ENCODE measurements at places on chromosomes 2 and 18. TPM values are rescaled to one million over a fixed set of nuclear protein-coding genes. Genes with fewer than 3 reads are reported as not detected.

GRCh38 chr2:61141151-61141550, 20.8 kb upstream of the C2orf74 start:
- no peak for DNase-seq

- peak; percentile 6 for DNase-seq
Measured at GRCh38 chr2:144686518-144687215, 166.7 kb upstream of the ZEB2 start.

DNA sequence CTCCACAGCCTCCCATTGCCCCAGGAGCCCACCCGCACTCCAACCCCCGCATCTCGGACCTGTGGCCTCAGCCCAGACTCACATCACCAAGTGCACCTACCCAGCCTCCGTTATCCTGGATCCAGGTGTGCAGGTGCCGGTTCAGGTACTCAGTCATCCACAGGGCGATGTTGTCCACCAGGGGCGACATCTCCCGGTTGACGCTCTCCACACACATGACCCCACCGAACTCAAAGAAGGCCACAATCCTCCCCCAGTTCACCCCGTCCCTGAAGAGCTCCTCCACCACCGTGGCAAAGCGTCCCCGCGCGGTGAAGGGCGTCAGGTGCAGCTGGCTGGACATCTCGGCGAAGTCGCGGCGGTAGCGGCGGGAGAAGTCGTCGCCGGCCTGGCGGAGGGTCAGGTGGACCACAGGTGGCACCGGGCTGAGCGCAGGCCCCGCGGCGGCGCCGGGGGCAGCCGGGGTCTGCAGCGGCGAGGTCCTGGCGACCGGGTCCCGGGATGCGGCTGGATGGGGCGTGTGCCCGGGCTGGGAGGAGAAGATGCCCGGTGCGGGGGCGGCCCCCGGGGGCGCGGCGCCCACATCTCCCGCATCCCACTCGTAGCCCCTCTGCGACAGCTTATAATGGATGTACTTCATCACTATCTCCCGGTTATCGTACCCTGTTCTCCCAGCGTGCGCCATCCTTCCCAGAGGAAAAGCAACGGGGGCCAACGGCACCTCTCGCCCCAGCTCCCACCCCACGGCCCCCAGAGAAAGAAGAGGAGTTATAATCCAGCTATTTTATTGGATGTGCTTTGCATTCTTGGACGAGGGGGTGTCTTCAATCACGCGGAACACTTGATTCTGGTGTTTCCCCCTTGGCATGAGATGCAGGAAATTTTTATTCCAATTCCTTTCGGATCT, 1.3 kb downstream of the BCL2 start:
- no peak for DNase-seq

DNA sequence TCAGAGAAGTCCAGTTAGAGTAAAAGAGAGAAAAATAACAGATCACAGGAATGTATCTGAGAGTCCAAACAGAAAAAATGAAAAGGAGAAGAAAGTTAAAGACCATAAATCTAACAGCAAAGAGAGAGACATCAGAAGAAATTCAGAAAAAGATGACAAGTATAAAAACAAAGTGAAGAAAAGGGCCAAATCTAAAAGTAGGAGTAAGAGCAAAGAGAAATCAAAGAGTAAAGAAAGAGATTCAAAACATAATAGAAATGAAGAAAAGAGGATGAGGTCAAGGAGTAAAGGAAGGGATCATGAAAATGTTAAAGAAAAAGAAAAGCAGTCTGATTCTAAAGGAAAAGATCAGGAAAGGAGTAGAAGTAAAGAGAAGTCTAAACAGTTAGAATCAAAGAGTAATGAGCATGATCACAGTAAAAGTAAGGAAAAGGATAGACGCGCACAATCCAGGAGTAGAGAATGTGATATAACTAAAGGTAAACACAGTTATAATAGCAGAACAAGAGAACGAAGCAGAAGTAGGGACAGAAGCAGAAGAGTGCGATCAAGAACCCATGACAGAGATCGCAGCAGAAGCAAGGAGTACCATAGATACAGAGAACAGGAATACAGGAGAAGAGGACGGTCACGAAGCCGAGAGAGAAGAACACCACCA, 52.4 kb downstream of the PPIG start:
- DNase-seq = no peak

DNA sequence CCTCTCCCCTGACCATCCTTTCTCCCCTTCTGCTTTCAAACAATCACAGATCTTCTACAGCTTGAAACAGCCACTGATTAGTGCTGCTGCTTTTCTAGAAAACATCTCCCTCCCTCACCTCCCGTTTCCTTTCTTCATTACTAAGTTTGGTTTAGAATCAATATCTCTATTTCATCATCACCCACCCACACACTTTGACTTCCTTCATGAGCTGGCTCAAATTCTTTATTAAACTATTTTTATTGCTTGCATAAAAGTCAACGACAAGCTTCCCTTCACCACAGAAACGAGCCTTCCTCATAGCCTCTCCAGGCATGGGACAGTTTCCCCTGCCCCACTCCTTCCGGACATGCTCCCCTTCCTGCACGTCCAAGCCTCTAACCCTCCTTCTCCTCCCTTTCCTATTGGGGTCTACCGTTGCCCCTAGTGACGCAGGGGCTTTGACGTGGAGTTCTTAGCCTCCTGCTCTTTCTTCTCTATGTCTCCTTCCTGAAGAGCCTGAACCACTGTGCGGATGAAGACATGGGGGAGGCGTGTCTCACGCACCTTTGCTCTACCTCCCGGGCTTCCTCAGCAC, 172.0 kb downstream of the AFF3 start:
- no peak for DNase-seq

Gene GYPC
- polyA plus RNA-seq = 76.0 TPM

- no peak for DNase-seq
Measured at GRCh38 chr2:74845991-74846390, 12.1 kb downstream of the HK2 start.

DNA sequence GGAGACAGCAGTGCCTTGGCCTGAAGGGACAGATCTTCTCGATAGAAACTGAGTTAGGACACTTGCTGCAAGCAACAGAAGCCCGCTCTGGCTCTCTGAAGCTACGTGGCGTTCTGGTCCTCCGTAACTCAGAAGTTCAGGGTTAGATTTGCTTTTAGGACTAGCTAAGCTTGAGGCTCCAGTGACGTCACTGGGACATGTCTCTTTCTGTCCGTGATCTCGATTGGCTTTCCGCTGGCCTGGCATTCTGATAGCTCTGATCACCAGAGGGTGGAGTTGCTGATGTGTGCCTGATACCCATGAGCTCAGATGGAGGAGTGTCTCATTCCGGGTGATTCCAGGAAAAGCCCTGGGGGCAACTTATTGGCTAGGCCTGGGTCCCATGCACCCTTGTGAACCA, 75.0 kb downstream of the GLI2 start:
- no peak for DNase-seq

- no peak for DNase-seq
Measured at GRCh38 chr2:164538240-164538866, 82.9 kb downstream of the GRB14 start.

Gene HRH4
- 0.16 TPM for polyA plus RNA-seq

Gene GDF7
- polyA plus RNA-seq = 0.40 TPM

DNA sequence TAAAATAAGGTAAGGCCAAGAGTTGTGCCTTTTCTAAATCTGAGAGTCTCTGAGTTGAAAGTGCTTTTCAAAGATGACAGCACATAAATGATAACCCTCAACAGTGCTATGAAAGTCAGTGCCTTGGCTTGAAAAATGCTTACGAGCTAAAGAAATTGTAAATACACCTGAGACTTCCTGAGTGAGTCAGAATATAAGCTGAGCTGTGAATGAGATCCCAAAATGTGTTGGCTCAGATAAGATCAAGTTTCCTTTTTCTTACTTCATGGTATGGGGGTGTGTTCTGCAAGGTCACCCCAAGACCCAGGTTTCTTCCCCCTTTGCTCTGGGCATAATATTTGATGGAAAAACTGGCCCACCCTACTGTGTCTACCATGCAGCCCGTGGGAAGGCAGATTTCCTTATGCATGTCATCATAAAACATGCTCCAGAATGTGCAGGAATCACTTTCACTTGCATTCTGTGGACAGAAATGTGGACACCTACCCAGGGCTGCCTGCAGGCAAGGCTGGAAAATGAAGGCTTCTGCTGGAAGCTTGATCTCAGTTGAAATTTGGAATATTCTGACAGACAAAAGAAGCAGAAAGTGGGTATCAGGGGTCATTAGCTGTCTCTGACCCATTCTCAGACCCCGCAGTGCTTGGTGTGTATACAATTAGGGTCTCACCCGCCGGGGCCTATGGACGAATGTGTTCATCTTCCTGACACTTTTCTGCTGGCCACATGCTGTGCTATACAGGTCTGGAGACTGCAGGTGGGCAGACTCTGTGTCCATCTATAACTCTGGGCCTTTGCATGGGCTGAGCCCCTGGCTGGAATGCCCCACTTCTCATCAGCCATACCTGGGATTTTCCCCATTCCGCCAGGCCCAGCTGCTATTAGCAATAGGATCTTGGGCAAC, 212.6 kb downstream of the SH3RF3 start:
- no peak for DNase-seq

- no peak for DNase-seq
Measured at GRCh38 chr2:70988726-70989648, 5.7 kb downstream of the TEX261 start.

- DNase-seq = no peak
Measured at GRCh38 chr18:30406728-30407127, 635.8 kb downstream of the DSC3 start.

- no peak for DNase-seq
Measured at GRCh38 chr2:216408426-216409290, 3.6 kb upstream of the SMARCAL1 start.

Gene PLB1
- 1.2 TPM for polyA plus RNA-seq

Gene DNER
- 1.4 TPM for polyA plus RNA-seq

Gene ELOA2
- polyA plus RNA-seq = not detected

DNA sequence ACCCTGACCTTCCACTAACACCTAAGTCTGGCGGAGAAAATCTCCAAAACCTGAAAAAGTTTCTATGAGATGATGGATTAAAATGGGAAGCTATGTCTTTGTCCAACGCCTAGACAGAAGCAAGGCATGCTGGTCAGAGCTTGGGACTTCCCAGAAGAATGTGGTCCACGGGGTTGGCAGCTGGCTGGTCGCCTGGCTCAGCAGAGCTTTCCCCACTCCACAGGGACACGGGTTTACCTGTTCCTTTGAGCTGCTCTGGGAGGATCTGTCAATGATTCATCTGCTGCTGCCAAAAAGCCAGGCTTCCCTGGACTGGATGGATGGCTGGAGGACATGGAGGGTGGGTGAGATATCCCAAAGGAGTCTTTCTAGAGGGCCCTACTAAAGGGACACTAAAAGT, 10.8 kb downstream of the MBOAT2 start:
- no peak for DNase-seq

Gene SLC30A3
- 0.43 TPM for polyA plus RNA-seq

All from right lung (tissue), 10 donors.